Stimulated activated naive CD4-positive, alpha-beta T cell (primary cell): ENCODE measurements at places on chromosomes 2 and 18.

GRCh38 chr18:60534538-60534937 lies 162.0 kb upstream of the MC4R start:
- no peak for DNase-seq

DNA sequence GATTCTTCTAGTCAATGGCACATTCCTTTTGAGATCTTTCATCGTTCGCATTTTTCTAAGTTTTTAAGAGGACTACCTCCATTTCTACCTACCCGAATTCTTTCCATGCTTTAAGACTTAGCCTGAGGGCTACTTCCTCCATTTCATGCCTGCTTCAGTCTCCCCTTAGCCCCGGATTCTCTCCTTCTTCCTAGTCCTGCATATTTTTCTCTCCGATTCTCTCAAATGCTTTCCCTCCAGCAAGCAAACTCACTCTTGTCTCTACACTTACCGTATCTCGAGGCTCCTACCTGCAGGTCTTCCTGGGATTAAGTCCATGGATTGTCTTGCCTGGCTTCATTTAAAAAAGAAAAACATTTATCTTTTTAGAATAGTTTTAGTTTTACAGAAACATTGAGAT lies 354.4 kb downstream of the MYCN start:
- DNase-seq = no peak

DNA sequence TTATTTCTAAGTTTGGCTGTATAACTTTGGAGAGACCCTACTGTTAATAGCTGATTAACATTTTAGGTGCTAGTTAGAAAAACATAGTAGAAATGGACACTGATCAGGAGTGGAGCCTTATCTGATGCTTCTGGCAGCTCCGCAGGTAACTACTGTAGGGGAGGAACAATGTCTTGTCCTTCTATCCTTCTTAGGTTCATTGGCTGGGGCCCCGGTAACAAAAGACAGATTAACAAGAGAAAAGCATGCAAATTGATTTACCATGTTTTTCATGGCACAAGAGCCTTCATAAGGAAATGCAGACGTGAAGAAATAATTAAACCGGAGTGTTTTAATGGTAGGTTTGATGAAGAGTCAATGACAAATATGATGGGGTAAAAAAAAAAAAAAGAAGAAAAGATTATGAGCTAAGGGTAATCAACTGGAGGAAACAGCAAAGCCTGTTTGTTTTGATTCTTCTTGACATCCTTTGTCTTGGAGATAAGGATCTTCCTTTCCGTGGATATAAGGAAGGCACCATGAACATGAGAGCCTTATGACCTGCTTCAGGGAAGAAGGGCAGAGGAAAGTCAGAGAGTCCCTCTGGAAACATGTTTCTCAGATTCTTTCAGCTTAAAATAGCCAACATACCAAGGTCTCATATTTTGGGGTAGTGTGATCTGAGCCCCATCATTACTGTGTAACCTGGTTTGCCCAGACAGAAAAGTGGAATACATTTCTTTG lies 62.4 kb upstream of the GCFC2 start:
- no peak for DNase-seq

- no peak for DNase-seq
These were observed 31.2 kb downstream of the MAP3K2 start for GRCh38 chr2:127356531-127356930.

GRCh38 chr2:171432969-171433762 lies 624 bp downstream of the METTL8 start:
- peak; percentile 28 for DNase-seq

DNA sequence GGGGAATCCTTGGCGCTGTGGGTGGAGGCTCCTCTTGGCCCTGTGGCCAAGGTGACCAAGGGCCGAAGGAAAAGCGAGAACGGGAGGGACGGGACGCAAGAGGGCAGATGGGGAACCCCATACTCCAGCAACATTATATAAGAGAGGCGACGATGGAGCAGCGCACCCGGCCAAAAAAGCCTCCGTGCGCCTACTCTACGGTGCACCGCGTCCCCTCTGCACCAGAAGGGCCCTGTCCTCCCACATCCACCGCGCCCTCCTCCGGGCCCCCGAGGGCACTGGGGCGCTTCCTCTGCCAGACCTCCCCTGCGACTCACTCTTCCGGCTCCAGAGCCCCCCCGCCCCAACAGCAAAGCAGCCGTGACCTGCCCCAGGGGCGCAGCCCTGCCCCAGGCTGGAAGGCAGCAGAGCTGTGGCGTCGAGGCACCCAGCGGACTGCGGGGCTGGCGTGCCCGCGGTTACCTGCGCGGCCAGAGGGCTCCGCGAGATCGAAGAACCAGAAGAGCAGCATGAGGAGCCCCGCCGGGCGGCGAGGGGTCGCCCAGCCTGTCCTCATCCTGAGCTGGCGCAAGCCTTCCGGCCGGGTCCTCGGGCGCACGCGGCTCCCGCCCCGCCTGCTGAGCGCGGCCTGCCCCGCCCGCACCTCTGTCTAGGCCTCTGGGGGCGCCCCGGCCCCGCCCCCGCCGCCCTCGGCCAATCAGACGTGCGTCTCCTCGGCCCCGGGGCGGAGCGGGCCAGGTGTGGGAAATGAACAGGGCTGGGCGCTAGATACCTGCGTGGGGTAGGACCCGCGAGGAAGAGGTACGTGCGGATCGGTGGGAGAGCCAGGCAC lies 106.3 kb upstream of the CD302 start:
- DNase-seq = peak; percentile 82

GRCh38 chr2:236743039-236743920 lies 173.7 kb downstream of the ACKR3 start:
- DNase-seq = no peak

- DNase-seq = no peak
These were observed 433.7 kb upstream of the MYT1L start for GRCh38 chr2:2764739-2765138.

GRCh38 chr18:6132751-6133368 lies 237.5 kb upstream of the TMEM200C start:
- DNase-seq = no peak

DNA sequence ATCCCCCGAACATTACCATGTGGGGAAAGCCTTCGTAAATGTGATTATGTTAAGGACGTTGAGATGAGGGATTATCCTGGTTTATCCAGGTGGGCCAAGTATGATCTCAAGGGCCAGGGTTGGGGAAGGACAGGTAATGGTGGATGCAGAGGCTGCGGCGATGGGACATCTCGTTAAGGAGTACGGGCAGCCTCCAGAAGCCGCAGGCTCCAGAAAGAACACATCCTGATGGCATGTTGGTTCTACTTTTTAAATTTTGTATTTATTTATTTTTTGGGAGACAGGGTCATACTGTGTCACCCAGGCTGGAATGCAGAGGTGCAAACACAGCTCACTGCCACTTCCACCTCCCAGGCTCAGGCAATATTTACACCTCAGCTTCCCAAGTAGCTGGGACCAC lies 86.2 kb upstream of the RAB6C start:
- DNase-seq = no peak
